ENCODE measurements at places on chromosomes 7 and 10. TPM values are rescaled to one million over a fixed set of nuclear protein-coding genes. Genes with fewer than 3 reads are reported as not detected.

SPDYE1 gene
- total RNA-seq, result not detected

- no peak for DNase-seq
Observed at GRCh38 chr10:33418301-33418700, 83.8 kb upstream of the NRP1 start.

- no peak for DNase-seq
Observed at GRCh38 chr10:61760943-61761824, 98.5 kb downstream of the CABCOCO1 start.

DNA sequence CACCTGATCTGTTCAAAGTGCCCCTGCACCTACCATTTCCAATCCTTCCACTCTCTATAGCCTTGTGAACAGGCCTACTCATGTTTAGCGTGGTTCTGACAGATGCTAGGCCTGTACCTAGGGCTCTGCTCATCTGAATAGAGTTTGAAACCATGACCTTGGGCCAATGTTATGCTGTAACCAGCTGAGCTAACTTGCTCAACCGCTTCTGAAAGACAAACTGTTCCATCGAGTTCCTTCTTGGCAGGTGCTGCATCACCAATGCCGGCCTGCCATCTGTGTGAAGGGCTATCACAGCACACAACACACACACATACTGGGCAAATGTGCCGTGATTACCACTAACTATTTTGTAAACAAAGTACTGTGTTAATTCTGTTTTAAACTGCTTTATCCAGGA is 419.0 kb upstream of the GALNT17 start:
- DNase-seq, result no peak

- DNase-seq, result no peak
Observed at GRCh38 chr7:80984619-80985018, 65.8 kb upstream of the SEMA3C start.

Measured in omental fat pad (tissue), 4 donors.